Fibroblast of lung (primary cell): ENCODE measurements at places on chromosomes 12 and 14. TPM values are rescaled to one million over a fixed set of nuclear protein-coding genes. Genes with fewer than 3 reads are reported as not detected.

Gene SLC4A8
- 3.3 and 7.3 TPM in 2 replicates for total RNA-seq

Gene ATP5MC2
- total RNA-seq = 148 and 169 TPM in 2 replicates

Gene NKX2-1
- total RNA-seq = not detected in 2 replicates

Gene CLEC6A
- total RNA-seq = not detected in 2 replicates

Gene GMPR2
- 128 and 147 TPM in 2 replicates for total RNA-seq

Gene PRICKLE1
- 4.1 and 9.6 TPM in 2 replicates for total RNA-seq

Gene HOXC10
- total RNA-seq = not detected in 2 replicates

Gene SMAGP
- 5.1 and 11.6 TPM in 2 replicates for total RNA-seq

Gene NUP107
- total RNA-seq = 24.6 and 44.2 TPM in 2 replicates

DNA sequence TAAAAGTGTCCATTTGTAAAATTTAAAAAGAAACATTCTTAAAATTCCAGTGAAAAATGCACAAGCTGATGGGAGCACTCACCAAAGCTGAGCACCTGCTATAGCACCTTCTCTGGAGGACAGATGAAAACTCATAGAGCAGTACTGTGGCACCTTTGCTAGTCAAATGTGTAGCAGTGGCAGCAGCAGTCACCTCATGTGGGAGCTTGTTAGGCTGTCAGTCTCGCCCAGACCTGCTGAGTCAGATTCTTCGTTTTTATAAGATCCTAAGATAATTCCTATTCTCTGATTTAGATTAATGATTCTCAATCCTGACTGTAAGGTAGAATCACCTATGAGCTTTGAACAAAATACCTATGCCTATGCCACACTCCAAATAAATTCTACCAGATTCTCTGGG is 325.8 kb downstream of the RPL10L start:
- H3K27ac ChIP-seq = no peak overlapping the region
- H3K27me3 ChIP-seq = no peaks in the 10 kb centered on the region
- H3K4me1 ChIP-seq = no peaks in the 10 kb centered on the region
- DNase-seq = no peak
- H3K4me3 ChIP-seq = no peak overlapping the region

DNA sequence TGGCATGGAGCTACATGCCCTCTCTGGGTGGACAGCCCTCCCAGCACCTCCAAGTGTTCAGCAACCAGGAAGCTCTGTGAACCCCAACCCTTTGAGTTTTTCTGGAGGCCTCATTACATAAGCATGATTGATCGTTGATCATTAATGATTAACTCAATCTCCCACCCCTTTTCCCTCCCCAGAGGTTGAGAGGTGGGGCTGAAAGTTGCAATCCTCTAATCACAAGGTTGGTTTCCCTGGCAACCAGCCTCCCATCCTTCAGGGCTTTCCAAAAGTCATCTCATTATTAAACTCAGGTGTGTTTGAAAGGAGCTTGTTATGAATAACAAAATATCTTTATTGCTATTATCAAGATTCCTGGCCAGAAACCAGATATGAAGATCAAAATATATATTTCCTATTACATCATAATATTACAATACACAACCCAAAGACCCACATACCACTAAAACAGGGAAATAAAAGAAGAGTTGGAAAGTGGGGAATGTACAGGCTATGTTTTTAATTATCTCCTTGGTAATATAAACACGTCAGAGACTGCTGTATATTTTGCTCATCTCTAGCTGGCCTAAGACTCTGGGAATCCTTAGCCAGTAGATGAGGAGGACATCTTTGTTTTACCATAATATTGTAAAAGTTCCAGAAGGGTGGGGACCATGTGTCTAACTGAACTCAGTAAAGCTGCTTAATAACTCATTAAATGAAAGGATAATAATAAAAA is 73.6 kb downstream of the SSPN start:
- H3K27me3 ChIP-seq = no peaks in the 10 kb centered on the region
- no peak overlapping the region for H3K27ac ChIP-seq
- no peaks in the 10 kb centered on the region for H3K36me3 ChIP-seq
- peaks cover 10% of the 10 kb centered on the region for H3K4me1 ChIP-seq
- DNase-seq = no peak

DNA sequence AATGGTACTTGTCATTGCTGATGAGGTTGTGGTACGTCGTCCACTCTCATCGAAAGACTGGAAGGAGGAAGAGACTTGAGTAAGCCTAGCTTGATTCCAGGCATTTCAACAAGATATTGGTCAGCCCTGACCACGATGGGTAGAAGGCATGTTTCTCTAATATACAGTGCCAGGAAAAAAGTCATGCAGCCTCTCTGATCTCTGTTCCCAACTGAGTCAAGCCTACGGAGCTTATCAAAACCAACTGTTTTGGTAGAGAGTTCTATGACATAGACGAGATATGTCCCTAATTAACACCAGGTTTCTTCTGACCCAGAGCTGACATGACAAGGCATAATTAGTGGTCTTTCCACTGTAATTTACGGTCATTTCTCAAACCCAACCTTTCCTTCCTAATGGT is 58.5 kb downstream of the NIN start:
- no peak overlapping the region for H3K27ac ChIP-seq
- peaks cover 4% of the 10 kb centered on the region for H3K36me3 ChIP-seq
- no peak overlapping the region for H3K4me3 ChIP-seq
- peaks cover 27% of the 10 kb centered on the region for H3K4me1 ChIP-seq
- H3K27me3 ChIP-seq = no peaks in the 10 kb centered on the region

- peaks cover 2% of the 10 kb centered on the region for H3K4me1 ChIP-seq
- no peaks in the 10 kb centered on the region for H3K36me3 ChIP-seq
- DNase-seq = no peak
- no peaks in the 10 kb centered on the region for H3K27me3 ChIP-seq
- H3K4me3 ChIP-seq = no peak overlapping the region
Measured at GRCh38 chr12:101074940-101075680, 134.9 kb downstream of the SLC5A8 start.

DNA sequence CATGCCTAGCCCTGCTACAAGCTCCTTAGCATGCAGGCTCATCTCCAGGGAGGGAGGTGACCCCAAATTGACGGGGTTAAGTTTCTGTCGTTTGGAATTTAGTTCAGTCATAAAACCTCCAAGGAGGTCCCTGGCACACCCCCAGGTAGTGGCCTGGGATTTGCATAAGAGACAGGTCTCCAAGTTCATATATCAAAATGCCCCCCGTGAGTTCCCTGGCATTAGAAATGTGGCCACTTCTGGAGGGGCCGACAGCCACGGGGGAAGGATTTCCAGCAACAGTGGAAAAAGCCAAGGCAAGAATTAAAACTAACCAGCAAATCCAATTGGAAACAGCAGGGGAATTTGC is 228.8 kb downstream of the BCL11B start:
- H3K4me3 ChIP-seq = no peak overlapping the region
- H3K27ac ChIP-seq = no peak overlapping the region
- H3K27me3 ChIP-seq = no peaks in the 10 kb centered on the region
- H3K36me3 ChIP-seq = no peaks in the 10 kb centered on the region
- H3K4me1 ChIP-seq = no peaks in the 10 kb centered on the region

GRCh38 chr14:69131176-69131575 is 21.7 kb downstream of the DCAF5 start:
- H3K4me1 ChIP-seq = peaks cover 12% of the 10 kb centered on the region
- no peak overlapping the region for H3K4me3 ChIP-seq
- H3K36me3 ChIP-seq = no peaks in the 10 kb centered on the region

GRCh38 chr12:916240-916639 is 33.3 kb downstream of the RAD52 start:
- DNase-seq = no peak
- no peaks in the 10 kb centered on the region for H3K27me3 ChIP-seq
- no peak overlapping the region for H3K27ac ChIP-seq
- H3K4me3 ChIP-seq = no peak overlapping the region

GRCh38 chr14:29937116-29937515 is 9.5 kb upstream of the PRKD1 start:
- no peak overlapping the region for H3K4me3 ChIP-seq
- H3K4me1 ChIP-seq = no peaks in the 10 kb centered on the region
- H3K27me3 ChIP-seq = no peaks in the 10 kb centered on the region

DNA sequence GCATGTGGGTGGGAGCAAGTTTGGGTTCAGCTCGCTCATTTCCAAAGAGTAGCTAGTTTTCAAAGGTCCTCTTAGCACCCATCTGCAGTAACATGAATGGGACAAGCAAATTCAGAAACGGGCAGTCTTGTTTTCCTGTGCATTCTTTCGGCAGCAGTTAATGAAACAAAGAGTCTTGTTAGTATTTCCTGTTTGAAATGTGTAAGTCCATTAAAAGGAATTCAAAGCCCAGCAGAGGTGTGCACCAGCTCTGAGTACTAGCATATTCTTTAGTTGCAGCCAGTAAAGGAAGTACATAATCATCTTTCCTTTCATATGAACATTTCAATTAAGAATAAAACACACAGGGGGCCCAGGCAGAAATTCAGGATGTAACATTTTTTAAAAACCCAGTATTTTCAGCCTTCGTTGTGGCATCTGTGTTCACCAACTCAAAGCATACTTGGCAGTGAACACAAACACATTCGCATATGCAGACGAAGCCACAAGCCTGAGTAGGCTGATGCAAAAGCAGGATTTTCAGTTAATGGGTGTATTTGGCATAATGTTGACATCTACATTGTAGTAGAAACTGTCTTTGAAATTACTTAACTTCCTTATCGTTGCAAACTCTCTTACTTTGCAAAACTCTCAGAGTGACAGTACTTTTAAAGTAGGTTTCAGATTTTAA is 570.0 kb upstream of the FLRT2 start:
- no peak overlapping the region for H3K4me3 ChIP-seq
- no peaks in the 10 kb centered on the region for H3K27me3 ChIP-seq
- H3K27ac ChIP-seq = no peak overlapping the region
- H3K36me3 ChIP-seq = no peaks in the 10 kb centered on the region
- no peak for DNase-seq
- no peaks in the 10 kb centered on the region for H3K4me1 ChIP-seq

DNA sequence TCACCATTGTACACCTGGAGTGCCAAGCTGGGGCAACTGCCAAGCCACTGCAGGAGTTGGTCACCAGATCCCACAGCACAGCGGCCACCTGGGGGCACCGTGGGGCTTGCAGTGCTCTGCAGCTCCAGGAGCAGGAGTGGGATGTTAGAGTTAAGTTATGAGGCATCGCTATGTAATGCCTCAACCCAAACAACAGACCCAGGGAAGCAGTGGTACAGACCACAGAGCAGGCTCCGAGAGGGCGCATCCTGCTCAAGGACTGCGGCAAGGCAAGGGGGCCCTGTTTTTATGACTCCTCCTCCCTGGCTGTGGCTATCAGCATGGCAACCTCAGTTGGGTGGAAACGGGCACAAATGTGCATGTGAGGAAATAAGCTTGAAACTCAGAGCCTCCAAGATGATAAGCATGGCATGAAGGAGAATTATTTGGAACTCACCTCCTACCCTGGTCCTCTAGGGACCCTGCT is 63.1 kb downstream of the ARL6IP4 start:
- H3K4me3 ChIP-seq = no peak overlapping the region
- no peaks in the 10 kb centered on the region for H3K36me3 ChIP-seq
- H3K4me1 ChIP-seq = peaks cover 19% of the 10 kb centered on the region
- H3K27me3 ChIP-seq = no peaks in the 10 kb centered on the region
- DNase-seq = peak; percentile 94

DNA sequence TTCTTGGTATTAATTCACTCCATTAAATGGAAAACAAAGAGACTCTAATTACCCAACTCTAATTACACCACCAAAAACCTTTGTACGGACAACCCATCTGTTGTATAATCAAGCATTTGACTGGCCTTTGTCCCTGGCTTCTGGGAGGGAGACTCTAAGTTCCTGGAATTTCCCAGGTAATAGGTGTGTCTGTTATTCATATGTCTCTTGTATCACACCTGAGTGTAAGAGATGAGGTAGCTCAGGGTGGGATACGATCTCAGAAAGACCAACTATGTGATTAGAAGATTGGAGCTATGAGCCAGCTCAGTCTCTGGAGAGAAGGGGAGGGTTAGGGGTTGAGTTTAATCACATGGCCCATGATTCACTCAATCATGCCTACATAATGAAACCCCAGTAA is 94.7 kb upstream of the PLXNC1 start:
- no peak overlapping the region for H3K27ac ChIP-seq
- H3K4me1 ChIP-seq = no peaks in the 10 kb centered on the region
- H3K27me3 ChIP-seq = no peaks in the 10 kb centered on the region
- no peak for DNase-seq

- H3K27ac ChIP-seq = no peak overlapping the region
- H3K36me3 ChIP-seq = no peaks in the 10 kb centered on the region
- DNase-seq = peak; percentile 74
- no peaks in the 10 kb centered on the region for H3K27me3 ChIP-seq
- no peak overlapping the region for H3K4me3 ChIP-seq
Measured at GRCh38 chr14:54207476-54208462, 189.0 kb upstream of the CDKN3 start.

GRCh38 chr14:81559385-81559784 is 25.7 kb upstream of the SEL1L start:
- no peaks in the 10 kb centered on the region for H3K4me1 ChIP-seq
- DNase-seq = no peak
- H3K36me3 ChIP-seq = no peaks in the 10 kb centered on the region
- H3K27ac ChIP-seq = no peak overlapping the region
- no peaks in the 10 kb centered on the region for H3K27me3 ChIP-seq
